ENCODE measurements at places on chromosomes 4 and X.

DNA sequence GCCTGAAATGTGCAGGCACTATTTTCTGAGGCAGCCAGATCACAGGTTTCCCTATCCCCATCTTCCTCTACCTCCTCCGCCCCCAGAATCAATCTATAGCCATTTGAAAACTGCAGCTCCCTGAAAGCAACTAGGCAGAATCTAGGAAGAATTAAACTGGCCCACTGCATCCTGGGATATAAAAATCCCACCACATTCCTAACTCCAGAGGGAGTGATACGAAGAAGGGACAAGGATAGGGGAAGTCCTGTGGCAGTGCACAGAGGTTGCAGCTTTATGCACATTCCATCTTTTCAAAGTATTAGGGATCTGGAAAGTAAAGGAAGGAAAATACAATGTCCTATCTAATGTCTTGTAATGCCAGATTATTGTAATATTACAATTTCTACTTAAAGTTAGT is 18.3 kb upstream of the HERC3 start:
- DNase-seq, result peak; percentile 34

GRCh38 chr4:10281996-10282395 is 165.4 kb upstream of the WDR1 start:
- peak; percentile 30 for DNase-seq

DNA sequence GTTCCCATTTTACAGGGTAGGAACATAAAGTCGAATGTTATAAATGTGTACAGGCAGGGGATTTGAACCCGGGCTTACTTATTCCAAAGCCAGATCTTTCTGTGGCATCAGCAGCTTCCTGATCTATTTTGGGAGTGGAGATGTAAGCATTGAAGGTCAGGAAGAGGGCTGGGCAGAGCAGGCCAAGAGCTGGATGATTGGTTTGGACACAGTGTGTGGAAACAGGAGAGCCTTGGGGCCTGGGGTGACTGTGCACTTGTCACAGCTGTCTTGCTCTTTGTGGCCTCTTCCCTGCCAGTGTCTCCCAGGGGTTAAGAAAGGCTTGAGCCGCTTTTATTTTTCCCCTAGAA is 127.9 kb upstream of the ENPP6 start:
- no peak for DNase-seq

DNA sequence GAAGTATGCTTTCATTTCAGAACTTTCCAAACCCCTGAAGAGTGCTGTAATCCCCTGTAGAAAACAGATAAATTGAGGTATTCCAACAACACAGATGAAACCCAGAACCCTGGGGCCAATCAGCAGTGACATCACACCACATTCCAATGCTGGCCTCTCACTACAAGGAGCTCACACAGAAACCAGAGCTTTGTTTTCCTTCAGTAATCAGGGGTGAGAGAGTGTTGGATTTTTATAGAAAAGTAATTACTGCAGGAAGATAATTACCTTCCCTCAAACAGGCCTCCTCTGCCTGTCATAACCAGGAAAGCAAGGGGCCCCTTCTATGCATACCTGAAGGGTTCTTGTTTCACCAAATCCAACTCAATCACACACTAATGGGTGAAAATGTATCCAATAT is 246.2 kb downstream of the SCFD2 start:
- peak; percentile 83 for DNase-seq

- DNase-seq, result no peak
Measured at GRCh38 chrX:72492499-72492898, 80.1 kb downstream of the HDAC8 start.

GRCh38 chrX:19063030-19063429 is 59.2 kb downstream of the ADGRG2 start:
- peak; percentile 26 for DNase-seq

GRCh38 chr4:7964459-7964858 is 24.8 kb upstream of the AFAP1 start:
- no peak for DNase-seq

- DNase-seq, result no peak
Measured at GRCh38 chr4:8607603-8608481, 15.3 kb downstream of the CPZ start.

- DNase-seq, result no peak
Measured at GRCh38 chrX:103275947-103276567, 493 bp downstream of the TCEAL5 start.

DNA sequence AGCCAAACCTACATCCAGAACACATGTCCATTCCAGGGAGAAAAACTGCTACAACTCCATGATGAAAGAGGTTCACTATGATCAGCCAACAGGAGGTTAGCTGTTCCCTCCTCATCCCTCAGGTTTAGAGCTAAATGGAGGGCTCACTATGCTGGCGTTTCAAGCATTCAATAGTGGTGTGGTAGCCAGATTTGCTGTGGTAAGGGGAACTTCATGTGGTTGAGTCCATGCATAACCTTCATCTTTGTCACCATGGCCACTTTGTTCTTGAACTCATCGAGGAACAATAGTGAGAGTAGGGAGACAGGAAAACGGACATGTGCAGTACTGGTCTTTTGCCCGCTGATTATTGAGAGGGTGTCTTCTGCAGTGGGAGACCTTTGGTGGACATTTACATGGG is 33.8 kb downstream of the ALPK1 start:
- DNase-seq, result no peak

DNA sequence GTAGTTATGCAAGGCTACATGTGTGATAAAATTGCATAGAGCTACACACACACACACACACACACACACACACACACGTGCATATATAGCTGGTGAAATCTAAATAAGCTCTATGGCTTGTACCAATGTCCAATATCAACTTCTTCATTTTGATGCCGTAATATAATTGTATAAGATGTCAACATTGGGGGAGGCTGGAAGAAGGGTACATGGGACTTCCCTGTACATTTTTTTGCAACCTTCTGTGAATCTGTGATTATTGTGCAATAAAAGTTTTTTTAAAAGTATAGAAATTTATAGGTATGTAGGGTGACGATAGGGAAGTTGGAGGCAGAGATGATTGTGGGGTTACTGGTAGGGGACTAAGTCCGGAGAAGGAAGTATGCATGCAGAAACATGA is 105.5 kb downstream of the HDAC8 start:
- DNase-seq, result no peak

- no peak for DNase-seq
Measured at GRCh38 chr4:76441881-76442280, 6.9 kb downstream of the SHROOM3 start.

DNA sequence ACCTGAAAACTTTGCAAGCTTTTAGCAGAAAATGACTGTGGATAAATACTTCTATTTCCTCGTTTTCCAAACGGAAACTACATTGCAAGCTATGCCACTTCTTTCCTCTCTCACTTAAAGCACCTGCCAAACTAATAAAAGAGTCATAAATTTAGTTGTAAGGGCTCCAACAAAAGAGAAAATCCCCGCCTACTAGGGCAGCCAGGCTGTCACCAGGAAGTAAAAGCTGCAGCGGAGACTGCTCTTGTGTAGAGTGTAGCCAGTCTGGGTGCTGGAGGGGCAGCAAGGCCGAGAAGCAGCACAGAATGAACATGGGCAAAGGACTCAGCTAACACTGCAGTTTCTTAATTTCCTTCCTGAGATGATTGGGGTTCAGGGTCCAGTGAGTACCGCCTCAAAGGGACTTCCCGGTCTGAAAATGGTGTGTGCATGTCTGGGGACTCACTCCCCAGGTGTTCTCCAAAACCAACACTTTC is 89.3 kb upstream of the MAML3 start:
- DNase-seq, result no peak

GRCh38 chr4:102585329-102585728 is 84.2 kb downstream of the NFKB1 start:
- DNase-seq, result no peak

GRCh38 chr4:88106205-88106604 is 52.2 kb downstream of the ABCG2 start:
- DNase-seq, result peak; percentile 69

DNA sequence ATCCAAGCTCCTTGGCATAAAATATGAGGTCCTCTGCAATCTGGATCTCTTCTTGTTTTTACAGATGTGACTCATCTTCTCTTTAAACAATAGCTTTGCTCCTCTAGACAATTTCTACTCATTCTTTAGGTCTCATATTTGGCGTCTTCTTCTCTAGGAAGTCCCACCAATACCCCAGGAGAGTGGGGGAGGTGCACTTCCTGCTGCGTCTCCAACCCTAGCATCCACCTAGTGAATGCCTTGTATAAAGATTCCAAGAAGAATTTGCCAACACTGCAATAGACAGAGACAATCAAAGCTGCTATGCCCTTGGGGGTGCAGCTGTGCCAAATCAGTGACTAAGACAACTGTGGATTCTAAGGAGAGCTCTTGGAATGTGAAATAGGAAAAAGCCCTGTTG is 45.7 kb upstream of the SLC10A7 start:
- peak; percentile 62 for DNase-seq

DNA sequence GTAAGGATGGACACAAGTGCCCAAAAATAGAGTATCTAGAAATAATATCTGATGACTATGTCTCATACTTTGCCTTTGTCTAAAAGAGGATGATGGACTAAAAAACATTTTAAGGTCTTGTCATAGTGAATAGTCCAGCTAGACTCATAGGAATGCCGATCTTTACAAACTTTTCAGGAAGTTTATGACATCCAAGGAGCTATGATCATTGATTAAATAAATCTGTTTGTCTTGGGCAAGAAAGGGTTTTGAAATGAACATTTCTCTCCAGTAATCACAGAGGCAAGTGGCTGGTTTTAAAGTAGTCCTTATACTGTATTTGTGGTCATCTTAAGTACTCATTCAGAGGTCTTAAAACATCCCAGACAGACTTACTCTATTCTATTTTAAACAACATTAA is 109.8 kb downstream of the MAPK10 start:
- no peak for DNase-seq

DNA sequence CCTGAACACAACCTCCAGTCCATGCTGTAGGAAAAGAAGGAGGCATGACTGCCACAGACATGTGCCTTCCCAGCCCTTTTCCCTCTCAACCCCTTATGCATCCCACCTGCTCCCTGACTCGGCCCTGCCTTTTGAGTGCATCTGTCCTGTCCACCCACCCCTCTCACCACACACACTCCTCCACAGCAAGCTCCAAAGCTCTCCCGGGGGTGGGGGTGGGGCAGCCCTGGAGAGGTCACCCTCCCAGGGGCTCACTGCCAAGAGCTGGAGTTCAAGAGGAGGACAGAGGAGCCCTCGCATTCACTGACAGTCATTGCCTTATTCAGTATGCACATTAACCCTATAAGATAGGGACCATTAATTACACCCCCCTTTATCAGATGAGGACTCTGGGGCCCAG is 46.6 kb upstream of the MAMLD1 start:
- DNase-seq, result no peak

- peak; percentile 84 for DNase-seq
Measured at GRCh38 chrX:13432414-13433297, 112.8 kb upstream of the ATXN3L start.

DNA sequence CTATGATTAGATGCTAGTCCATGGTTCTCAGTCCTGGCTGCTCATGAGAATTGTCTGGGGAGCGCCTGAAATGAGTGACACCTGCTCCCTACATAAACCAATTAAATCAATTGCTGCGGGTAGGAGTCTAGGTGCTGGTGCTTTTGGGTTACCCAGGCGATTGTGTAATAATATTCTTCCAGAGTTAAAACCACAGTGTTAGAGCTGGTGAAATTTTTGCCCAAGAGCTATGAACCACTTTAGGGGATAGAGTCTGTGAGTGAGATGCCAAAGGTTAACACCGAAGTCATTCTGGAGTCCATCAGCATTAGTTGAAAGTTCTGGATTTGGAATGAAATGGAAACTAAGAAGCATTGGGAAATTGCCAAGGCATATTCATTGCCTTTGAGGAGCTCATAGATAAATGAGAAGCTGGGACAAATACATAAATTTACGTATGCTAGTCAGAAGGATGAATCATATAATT is 15.3 kb downstream of the PDK3 start:
- no peak for DNase-seq

- no peak for DNase-seq
Measured at GRCh38 chr4:10003666-10004065, 17.6 kb downstream of the SLC2A9 start.

GRCh38 chrX:31656013-31656412 is 584.2 kb upstream of the FTHL17 start:
- DNase-seq, result peak; percentile 47

- peak; percentile 64 for DNase-seq
Measured at GRCh38 chr4:17316566-17316965, 195.3 kb downstream of the QDPR start.

DNA sequence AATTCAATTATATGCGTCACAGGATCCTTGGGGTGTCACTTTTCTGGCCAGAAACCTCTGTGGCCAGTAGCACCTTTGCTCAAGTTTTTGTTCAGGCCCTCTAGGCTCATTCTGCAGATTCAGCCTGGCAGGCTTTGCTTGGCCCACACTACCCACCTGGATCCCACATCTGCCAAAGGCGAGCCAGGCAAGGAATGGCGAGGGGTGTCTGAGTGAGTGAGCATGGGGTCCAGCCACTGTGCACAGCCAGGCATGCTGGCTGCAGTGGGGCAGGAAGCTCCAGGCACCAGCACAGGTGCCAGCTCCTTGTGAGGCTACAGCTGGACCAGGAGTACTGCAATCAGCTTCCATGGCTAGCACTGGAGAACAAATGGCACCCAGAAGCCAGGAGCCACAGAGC is 914.9 kb downstream of the FSTL5 start:
- DNase-seq, result no peak

DNA sequence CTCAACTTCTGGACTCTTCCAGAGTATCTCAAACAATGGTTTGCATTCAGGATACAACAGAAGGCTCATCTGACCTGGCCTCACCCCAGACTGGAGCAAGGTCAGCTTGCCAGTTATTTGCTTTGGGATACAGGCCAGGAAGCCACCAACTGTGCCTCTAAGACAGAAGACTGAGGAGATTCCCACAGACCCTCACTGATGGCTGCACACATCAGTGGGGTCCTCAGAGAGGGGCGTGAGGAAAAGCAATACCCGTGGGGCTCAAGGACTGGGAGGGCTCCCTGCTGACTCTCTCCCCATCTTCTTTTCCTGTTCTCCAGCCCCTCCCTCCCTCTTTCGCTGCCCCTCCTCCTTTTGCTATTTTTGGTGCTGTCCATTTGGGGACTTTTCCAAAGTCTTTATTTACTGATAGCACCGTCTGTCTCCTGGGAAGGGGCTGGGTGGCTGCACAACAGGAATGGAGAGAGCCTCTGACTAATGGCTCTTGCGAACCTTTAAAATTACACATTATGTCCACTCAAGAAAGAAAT is 23.2 kb downstream of the RELL1 start:
- no peak for DNase-seq

DNA sequence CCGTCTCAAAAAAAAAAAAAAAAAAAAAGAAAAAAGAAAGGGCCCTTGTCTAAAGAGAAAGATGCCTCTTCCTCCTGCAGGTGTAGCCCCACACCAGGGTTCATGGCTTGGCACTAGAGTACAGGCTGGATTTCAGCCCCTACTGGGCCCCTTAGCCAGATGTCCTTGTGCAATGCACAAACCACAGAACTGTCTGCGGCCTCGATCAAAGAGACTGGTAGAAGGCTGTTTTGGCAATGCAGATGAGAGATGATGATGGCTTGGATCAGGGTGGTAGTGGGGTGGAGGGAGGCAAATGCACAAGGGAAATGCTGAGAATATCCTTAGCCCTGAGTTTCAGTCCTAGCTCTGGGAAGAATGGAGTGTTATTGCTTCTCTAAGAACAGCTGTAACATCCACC is 26.5 kb upstream of the TSR2 start:
- DNase-seq, result no peak

- no peak for DNase-seq
Measured at GRCh38 chr4:76055016-76055415, 19.1 kb upstream of the CXCL11 start.

All from EL (cell line).